ENCODE measurements at places on chromosomes 7 and 10.

- no peak for DNase-seq
Observed at GRCh38 chr10:29306688-29307087, 17.8 kb downstream of the LYZL1 start.

DNA sequence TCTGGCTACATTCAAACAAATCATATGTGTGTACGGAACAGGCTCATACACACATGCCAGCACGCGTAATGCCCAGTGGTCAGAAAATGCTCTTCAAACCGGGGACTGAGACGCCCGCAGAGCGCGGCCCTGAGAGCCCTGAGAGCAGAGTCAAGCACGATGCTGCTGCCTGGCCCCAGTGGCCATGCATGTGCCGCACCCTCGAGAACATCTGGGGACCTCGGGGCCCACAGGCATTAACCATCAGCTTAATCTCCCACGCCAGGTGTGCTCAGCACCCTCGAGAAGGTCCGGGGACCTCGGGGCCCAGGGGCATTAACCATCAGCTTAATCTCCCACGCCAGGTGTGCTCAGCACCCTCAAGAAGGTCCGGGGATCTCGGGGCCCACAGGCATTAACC lies 163.1 kb downstream of the PTPRN2 start:
- DNase-seq: no peak

GRCh38 chr7:43591558-43592180 lies 8.8 kb downstream of the STK17A start:
- no peak for DNase-seq

- no peak for DNase-seq
Observed at GRCh38 chr7:36597090-36597773, 127.1 kb downstream of the AOAH start.

- no peak for DNase-seq
Observed at GRCh38 chr7:81590131-81590530, 179.7 kb downstream of the HGF start.

DNA sequence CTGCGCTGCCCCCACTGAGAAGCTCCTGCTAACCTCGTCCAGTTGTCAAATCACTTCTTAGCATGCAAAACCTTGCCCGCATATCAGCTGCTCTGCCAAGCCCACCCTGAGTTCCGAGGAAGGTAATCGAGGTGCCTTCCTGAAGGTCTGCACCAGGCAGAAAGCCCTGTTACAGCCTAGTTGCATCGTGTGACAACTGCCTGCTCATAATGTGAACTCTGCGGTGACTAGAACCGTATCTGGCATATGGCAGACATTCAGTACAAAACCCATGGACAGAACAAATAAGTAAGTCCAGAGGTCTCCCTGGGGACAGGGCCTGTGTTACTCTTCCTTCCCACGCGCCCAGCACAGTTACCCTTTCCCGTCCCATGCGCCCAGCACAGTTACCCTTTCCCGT lies 394.3 kb downstream of the DNAJB6 start:
- no peak for DNase-seq

- DNase-seq: peak; percentile 75
Observed at GRCh38 chr7:98420966-98421612, 20.2 kb upstream of the BAIAP2L1 start.

DNA sequence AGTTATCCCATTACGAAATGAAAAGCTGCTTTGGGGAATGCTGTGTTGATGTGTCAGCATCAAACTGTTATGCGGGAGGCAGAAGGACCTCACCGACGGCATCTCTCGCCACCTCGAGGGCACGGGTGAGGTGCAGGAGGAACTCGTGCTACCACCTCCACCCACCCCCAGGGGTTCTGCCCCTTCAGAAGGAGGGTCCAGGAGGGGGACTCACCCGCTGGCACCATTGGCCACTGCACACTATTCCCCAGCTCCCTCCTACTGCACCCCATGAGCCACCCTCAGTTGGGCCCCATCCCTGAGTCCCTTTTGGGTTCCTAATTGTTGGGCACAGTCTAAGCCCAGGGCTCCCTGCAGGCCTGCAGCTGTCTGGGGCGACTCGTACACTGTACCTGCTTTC lies 236.6 kb downstream of the PTPRN2 start:
- no peak for DNase-seq

GRCh38 chr7:47337531-47337930 lies 244.4 kb downstream of the TNS3 start:
- no peak for DNase-seq

- DNase-seq: no peak
Observed at GRCh38 chr7:22582863-22583622, 83.1 kb upstream of the STEAP1B start.

GRCh38 chr10:21214329-21214728 lies 311.2 kb downstream of the SKIDA1 start:
- DNase-seq: no peak

- DNase-seq: no peak
Observed at GRCh38 chr7:26857506-26858240, 6.7 kb downstream of the SKAP2 start.

GRCh38 chr10:126140746-126141273 lies 244.4 kb downstream of the FANK1 start:
- DNase-seq: no peak

- DNase-seq: no peak
Observed at GRCh38 chr10:75708060-75708459, 276.6 kb downstream of the LRMDA start.

GRCh38 chr7:44155191-44156185 lies 14.4 kb upstream of the MYL7 start:
- DNase-seq: no peak

DNA sequence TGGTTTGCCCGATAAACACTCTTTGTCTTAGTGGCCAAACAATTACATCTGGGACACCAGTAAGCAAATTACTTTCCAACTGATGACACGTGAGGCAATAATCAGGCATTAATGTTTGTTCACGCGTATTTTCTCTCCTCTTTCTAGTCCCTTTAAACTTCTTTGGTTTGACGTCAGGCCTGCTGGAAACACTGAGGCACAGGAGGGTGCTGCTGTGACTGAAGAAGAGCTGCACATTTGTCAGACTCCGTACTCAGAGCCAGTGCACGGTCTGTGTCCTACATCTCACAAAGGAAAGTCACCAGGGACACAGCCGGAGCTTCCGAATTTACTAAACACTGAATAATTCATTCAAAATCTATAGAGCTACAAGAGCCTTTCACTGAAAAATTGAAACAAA lies 57.6 kb upstream of the ANAPC16 start:
- no peak for DNase-seq

- no peak for DNase-seq
Observed at GRCh38 chr10:57654856-57655255, 612.8 kb downstream of the IPMK start.

GRCh38 chr7:112080978-112081377 lies 125.2 kb downstream of the DOCK4 start:
- DNase-seq: no peak

DNA sequence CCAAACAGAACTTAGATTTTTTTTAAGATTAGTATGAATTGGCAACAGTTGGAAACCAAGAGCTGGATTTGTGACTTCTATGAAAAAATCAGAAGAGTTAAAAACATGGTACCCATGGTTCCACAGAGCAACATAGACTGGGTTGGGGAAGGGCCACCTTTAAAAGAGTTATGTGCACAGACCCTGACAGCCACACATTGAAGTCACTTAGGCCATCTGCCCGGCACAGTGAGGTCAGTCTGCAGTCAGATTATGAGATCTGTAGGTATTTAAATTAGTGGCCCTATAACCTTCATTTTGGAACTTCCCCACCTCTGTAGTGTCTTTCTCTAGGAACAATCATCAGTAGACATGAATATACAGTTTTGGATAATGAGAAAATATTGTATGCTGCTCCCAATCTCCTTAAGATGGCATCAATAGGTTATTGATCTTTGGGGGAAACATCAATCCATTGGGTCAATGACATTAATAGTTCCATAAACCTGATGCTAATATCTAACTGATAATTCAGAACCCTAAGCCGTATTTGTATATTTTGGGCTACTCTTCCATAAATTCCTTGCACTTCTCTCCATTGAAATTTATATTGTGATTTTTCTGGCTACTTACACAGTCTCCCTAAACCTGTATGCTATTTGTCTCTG lies 7.0 kb downstream of the ANKRD1 start:
- DNase-seq: no peak

- no peak for DNase-seq
Observed at GRCh38 chr10:60466267-60467201, 76.9 kb upstream of the ANK3 start.

- DNase-seq: no peak
Observed at GRCh38 chr10:66837990-66838389, 87.8 kb upstream of the LRRTM3 start.

- no peak for DNase-seq
Observed at GRCh38 chr10:34918060-34918775, 103.1 kb upstream of the PARD3 start.

DNA sequence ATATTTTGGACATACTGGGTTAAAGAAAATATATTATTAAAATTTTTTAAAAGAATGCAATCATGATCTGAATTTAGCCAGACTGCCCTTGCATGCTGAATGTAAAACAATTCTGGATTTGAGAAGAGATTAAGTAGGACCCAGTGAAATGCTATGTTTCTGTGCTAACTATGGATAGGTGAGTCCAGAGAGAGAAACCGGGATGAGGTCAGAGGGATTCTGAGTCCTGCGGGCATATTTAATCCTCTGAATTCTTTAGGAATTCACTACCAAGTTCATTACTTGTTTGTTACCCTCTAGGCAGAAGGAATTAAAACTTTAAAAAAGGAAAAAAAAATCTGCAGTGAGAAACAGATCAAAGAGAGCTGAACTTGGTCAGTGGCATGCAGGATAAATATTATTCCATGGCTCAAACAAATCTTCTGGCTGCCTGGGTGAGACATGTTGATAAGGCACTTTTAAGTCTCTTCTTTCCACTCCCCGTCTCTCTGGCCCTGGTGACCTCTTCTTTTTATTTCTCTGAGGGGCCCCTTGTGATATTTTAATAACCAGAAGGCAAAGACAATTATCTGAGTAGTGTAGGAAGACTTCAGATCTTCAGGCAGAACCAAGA lies 50.2 kb upstream of the LYZL1 start:
- DNase-seq: no peak

- DNase-seq: no peak
Observed at GRCh38 chr7:155407799-155408198, 50.1 kb upstream of the EN2 start.

- peak; percentile 52 for DNase-seq
Observed at GRCh38 chr10:99560277-99561126, 27.8 kb downstream of the NKX2-3 start.

GRCh38 chr10:484441-484924 lies 205.0 kb downstream of the DIP2C start:
- peak; percentile 52 for DNase-seq

DNA sequence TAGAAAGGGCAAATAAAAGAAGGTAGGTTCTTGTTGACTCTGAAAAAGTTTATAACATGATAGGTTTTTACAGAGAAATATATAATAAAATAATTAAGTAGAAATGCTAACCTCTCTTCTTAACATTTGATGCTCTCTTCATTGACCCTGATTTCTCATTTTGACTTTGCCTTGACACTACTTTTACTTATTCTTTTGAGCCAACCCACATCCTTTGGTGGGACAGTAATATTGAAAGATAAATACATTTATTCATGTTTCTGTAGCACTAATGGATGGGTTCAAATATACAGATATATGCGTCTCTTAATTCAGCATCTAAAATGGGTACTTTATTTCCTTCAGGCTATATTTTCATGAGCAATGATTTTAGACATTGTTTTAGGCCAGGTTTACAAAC lies 34.4 kb downstream of the DDC start:
- DNase-seq: no peak

GRCh38 chr10:31318382-31318853 lies 598 bp upstream of the ZEB1 start:
- DNase-seq: no peak

GRCh38 chr10:30562787-30563186 lies 66.8 kb downstream of the LYZL2 start:
- DNase-seq: no peak

GRCh38 chr7:157807510-157807909 lies 470.7 kb downstream of the DNAJB6 start:
- no peak for DNase-seq

GRCh38 chr7:50648570-50649169 lies 83.5 kb upstream of the DDC start:
- DNase-seq: no peak

DNA sequence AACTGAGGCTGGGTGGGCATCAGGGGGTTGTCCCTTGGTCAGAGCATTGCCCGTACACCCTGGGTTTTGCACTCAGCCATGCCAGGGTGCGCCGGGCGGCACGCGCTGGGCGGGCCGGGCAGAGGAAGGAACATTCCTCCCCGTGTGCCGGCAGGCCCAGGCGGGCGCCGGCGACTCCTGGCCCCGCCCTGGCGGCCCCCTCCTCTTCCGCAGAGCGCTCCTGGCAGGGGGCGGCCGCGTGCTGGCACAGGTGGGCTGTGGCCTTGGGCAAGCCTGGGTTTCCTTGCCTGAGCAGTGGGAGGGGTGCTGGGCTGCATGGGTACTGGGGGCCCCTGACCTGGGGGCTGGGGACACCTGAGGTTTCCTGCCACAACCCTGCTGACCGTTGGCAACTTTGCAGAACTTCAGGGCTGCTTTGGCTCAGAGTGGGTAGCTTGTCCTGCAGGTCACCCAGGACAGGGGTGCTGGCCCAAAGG lies 3.9 kb downstream of the LFNG start:
- DNase-seq: no peak

All from CD4-positive, alpha-beta T cell treated with Interleukin-6 for 4 hours (primary cell).